ENCODE measurements at places on chromosomes 4 and X.

DNA sequence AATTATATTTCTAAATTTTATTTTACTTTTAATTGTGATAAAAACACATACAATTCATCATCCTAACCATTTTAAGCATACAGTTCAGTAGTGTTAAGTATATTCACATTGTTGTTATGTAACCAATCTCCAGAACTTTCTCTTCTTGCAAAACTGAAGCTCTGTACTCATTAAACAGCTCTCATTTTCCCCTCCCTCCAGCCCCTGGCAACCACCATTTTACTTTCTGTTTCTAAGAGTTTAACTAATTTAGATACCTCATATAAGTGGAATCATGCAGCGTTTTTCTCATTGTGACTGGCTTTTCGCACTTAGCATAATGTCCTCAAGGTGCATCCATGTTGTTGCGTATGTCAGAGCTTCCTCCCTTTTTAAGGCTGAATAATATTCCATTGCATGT is 46.7 kb upstream of the NDP start:
- no peak for DNase-seq

GRCh38 chrX:22276781-22277180 is 4.1 kb downstream of the CBLL2 start:
- no peak for DNase-seq

DNA sequence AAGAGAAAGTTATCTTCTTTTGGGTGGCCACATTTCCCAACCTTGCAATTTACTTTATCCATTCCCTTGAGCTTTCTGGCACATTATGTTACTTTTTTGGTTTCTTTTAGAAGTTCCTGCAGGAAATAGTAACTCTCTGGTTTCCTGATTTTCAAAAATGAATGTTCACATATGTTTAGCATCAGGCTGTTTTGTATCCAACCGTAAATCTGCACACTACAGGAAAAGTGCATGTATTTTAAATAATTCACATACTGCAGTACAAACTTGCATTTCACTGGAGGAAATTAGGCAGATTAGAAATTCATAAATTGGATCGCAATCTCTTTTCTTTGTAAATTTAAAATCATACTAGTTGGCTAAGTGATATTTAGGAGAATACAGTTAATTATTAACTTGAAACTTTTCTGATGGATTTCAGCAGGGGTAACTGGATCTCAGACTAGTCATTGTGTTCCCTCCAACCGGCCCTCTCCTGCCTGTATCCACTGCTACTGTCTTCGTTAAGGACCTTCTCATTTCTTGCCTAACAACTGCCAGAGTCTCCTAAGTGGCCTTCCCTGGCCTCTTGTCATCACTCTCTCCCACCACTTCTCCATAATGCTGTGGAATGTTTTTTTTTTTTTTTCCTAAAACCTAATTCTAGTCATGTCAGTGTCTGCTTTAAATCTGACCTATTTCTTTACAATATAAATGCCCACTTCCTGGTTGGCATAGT is 137.2 kb downstream of the UNC5C start:
- no peak for DNase-seq

DNA sequence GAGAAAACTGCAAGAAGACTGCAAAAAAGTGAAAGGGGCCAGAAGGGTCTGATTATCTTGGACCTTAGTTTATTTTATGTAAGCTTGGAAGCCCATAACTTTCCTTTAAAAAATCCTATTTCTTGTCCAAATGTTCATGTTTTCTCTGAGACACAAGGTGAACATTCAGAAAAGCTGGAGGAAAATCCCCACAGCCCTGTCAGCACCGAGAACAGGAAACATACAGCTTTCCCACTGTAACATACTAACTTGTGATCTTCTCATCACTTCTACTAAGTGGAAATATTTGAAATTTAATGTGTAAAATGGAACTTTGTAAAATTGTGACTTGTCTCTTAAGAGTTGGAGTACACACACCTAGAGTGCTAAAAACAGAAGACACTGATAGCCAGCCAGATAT is 21.3 kb downstream of the GPR174 start:
- no peak for DNase-seq

GRCh38 chr4:76993787-76994641 is 44.5 kb downstream of the SEPTIN11 start:
- peak; percentile 48 for DNase-seq

DNA sequence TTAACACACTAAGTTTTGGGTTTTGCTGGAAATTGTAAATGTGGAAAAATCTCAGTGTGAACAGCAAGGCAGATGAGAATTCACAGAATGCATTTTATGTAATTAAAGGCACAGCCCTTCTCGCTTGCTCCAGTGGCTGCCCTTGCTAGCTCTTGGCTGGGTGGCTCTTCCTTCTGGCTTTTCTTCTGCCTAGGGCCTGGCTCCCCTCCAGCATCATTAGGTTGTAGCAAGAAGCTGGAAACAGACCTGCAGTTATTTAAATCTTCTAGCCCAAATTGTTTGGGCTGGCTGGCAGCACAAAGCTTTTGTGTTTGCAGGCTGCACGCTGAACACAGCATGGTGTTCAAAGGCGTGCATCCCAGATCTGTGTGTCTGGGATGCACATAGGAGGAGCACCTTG is 56.5 kb downstream of the LIMCH1 start:
- peak; percentile 1 for DNase-seq

- DNase-seq = no peak
These were observed 709.1 kb downstream of the FAT4 start for GRCh38 chr4:126023896-126024295.

DNA sequence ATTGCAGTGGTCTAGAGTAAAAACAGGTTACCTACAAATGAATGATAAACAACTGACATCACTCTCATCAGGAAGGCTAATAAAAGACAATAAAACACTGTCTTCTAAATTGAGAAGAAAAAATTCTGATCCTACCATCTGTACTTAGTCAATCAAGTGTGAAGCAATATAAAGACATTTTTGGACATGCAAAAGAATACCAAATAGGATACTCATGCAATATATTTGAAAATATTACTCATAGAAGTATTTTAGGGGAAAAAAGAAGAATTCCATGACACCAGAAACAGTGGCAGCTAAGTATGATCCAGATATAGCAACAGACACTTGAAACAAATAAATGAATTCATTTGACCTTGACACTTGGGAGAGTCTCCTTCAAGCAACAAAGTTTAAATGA is 63.8 kb upstream of the FAM120C start:
- no peak for DNase-seq

DNA sequence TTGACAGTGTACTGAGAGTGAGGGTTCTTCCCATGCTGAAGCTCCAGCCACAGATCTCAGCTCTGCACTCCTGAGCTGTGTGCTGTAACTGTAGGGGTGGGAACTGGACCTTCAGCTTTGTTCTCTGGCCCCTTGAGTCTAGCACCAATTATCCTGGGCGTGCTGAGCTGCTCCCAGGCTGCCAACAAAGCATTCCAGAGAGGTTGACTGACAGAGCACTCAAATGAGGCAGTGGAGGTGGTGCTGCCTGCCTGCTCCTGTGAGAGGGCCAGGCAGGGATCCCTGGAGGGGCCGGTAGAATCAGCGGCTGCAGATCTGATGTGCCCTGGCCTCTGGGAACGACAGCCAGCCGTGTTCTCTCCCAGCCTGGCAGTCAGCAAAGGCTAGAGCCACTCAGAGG is 375.7 kb upstream of the AADAT start:
- DNase-seq = no peak

- peak; percentile 88 for DNase-seq
These were observed at the start of gene MPP1 for GRCh38 chrX:154804957-154805695. Gene MPP1, minus strand, starts transcription at chrX:154805485. Its CDS starts 112 bp downstream, at chrX:154805373.

DNA sequence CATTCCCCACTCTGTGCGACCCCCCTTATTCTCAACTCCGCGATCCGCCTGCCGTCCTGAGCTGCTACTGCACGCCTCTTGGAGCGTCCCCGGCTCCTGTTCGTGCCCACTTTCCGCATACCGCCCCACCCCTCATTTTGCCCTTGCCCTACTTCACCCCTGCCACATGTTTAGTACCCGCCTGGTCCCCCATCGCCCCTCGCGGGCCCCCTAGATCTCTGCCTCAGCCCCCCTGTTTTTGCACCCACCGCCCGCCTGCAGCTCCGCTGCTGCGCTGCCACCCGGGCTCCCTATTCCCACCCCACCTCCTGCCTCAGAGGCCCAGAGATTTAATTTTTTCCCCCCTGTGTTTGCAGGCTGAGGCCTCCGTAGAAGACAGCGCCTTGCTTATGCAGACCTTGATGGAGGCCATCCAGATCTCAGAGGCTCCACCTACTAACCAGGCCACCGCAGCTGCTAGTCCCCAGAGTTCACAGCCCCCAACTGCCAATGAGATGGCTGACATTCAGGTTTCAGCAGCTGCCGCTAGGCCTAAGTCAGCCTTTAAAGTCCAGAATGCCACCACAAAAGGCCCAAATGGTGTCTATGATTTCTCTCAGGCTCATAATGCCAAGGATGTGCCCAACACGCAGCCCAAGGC is 1.4 kb downstream of the MAGED1 start:
- DNase-seq = peak; percentile 6

DNA sequence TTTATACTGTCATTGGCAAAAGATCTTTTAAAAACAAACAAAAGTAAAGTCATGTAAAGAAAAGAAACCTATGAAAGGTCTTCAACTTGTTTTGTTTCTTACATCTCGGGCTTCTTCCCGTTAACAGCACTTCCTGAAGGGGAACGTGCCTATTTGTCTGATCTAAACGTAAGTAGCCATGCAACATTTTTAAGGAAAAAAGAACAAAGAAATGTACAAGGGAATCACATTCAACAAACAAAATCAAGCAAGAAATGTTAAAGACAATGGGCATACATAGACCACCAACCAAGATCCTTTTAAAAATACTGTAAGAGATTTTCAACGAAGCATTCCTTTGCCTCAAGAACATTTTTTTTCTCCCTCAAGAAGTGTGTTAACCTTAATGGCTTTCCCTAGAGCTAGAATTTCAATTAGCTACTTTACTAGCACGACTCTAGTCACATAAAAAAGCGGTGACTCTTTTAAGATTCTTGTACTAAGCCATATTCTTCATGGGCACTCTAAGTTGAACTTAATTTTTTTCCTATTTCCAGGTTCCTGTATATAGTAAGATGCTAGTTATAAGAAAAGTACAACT is 112.0 kb upstream of the TTC29 start:
- no peak for DNase-seq

- DNase-seq = no peak
These were observed 85.1 kb downstream of the KIT start for GRCh38 chr4:54742636-54743399.

- no peak for DNase-seq
These were observed 1.2 kb upstream of the CHIC1 start for GRCh38 chrX:73561801-73562200.

DNA sequence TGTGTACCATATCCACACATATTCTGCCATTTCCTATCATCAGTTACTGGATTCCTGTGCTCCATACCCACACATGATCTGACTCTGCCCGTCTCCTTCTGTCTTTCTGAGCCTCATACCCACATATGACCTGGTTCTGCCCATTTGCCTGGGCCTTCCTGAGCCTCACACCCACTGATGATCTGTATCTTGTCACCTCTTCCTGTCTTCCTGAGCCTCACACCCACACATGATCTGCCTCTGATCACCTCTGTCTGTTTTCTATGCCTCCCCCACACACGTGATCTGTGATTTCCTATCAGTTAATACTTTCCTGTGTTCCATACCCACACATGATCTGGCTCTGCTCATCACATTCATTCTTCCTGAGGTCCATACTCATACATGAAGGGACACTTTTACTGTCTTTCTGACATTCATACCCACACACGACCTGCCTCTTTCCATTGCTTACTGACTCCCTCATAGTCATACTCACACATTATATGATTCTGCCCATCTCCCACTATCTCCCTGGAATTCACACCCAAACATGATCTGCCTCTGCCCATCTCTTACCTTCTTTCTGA is 32.5 kb downstream of the SCML1 start:
- no peak for DNase-seq

- DNase-seq = no peak
These were observed 471.3 kb downstream of the TECRL start for GRCh38 chr4:63937961-63938360.

- DNase-seq = no peak
These were observed at the start of gene GLRA2 for GRCh38 chrX:14529290-14529989. Gene GLRA2, plus strand, starts transcription at chrX:14529536. Its CDS starts 522 bp downstream, at chrX:14530058.

DNA sequence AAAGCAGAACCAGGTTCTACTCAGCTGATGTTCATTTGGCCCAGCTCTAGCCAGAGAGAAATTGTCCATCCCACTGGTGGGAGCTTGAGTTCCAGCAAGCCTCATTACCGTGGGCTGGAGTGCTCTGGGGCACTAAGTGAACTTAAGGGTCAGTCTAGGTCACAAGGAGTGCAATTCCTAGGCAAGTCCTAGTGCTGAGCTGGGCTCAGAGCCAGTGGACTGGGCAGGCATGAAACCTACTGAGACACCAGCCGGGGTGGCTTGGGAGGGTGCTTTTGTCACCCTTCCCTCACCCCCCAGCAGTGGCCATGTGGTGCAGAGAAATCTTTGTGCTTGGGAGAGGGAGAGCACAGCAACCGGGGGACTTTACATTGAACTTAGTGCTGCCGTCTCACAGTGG is 39.4 kb downstream of the GSX2 start:
- no peak for DNase-seq

DNA sequence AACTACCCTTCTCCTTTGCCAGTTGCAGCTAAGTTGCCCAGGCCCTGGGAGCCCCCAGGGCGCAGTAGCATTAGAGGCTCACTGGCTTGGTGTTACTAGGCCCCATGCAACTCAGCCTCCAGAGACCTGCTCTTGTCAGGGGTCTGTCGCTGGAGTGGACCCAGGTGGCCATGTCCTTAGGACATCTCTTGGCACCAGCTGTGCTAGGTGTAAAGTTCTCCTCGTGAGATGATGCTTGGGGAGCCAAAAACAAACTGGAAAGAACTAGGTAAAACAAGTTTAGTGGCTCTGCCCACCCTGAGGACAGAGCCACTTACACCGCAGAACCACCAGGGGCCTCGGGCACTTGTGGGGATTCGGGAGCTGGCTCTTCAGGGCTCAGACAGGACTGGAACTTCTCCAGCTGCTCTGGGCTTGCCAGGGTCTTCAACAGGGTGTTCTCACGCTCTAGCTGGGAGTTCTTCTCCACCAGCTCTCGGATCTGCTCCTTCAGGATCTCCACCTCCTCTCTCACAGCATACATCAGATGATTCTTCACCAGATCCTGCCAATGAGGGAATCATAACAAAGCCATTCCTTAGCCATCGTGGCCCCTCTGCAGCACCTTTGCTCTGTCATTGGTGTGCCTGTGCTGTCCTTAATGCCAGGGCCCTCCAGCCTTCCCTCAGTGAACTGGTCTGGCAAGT is 61.2 kb downstream of the TSC22D3 start:
- no peak for DNase-seq

- no peak for DNase-seq
These were observed 134.4 kb downstream of the RASL11B start for GRCh38 chr4:52996261-52997131.

- no peak for DNase-seq
These were observed 11.2 kb upstream of the DACH2 start for GRCh38 chrX:86137071-86137470.

- peak; percentile 76 for DNase-seq
These were observed at the start of gene HERC6 for GRCh38 chr4:88378691-88379559. Gene HERC6, plus strand, starts transcription at chr4:88378852. Its CDS starts 70 bp downstream, at chr4:88378922.

DNA sequence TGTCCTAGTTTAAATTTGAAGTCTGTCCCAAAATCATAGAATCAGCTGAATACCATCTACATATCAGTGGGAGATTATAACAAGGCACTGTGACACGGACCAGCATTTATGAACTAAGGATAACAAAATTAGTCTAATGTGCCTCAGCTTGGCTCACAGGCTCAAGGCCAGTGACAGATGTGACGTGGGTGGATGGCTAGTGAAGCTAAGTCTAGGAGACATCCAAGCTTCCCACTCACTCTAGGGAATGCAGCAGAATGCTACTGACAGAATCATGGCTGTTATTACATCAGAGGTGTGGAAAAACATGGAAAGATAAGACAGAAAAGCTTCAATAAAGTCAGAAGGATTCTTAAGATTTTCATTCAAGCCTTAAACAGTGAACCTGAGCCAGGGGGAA is 329.9 kb downstream of the NAF1 start:
- no peak for DNase-seq
